Activated CD4-positive, alpha-beta T cell treated with anti-CD3 and anti-CD28 coated beads, Interleukin-2, Interleukin-4, amounts not matched to agents 100 ng/mL and 50 ng/mL, durations not matched to agents 16 hours and 8 hours (primary cell): ENCODE measurements at places on chromosomes 3 and 15.

DNA sequence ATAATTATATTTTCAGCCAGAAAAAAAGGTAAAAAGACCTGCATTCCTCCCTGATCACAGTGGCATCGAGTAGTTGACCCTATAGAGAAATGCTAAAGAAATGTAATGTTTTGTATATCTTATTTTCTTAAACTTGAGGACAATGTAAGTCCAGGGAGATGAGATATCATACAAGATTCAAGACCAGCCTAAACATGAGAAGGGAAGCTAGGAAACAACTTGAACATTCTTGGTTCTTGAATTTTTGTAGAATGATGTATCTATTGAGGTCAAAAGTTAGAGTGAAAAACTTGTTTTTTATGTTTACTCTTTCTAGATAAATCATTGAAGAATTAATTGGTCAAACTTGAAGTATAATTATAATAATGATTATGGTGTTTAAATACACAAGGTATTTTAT is 497.7 kb upstream of the TBL1XR1 start:
- DNase-seq, result no peak

GRCh38 chr15:44999105-44999504 is 23.9 kb upstream of the SORD start:
- DNase-seq, result no peak

DNA sequence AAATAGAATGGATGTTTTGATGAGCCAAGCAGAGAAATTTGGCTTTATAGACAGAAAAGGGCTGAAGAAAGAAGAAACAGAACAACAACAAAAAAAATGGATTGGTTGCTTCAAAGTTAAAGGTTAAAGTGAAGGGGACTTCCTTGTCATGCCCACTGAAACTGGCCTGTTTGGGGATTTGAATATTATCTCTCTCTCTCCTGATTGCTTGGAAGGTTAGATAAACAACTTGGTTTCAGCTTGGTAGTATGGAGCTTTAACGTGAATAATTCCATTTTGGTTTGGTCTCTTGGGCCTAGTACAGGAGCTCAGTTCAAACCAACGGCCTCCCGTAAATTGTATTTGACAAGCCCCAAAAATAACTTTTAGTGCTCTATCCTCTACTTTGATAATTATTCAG is 70.8 kb upstream of the MBNL1 start:
- peak; percentile 42 for DNase-seq

GRCh38 chr3:41653571-41654239 is 308.2 kb downstream of the ULK4 start:
- no peak for DNase-seq

- DNase-seq, result no peak
Observed at GRCh38 chr3:58627570-58627885, 39.0 kb downstream of the FAM3D start.

DNA sequence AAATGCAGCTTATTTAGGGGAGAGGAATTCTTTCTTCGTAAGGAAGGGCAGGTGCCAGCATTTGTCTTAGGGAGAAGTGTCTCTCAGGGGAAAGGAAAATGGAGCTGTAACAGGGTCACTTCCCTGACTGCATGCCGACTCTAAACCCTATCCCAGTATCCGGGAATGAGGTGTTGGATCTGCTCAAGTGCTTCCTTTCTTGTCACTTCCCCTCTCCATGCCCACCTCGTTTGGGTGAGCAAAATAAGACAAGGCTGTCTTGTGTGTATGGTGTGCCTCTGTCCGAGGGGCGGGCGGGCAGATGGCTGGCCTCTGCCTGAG is 230.1 kb upstream of the TPM1 start:
- DNase-seq, result no peak

DNA sequence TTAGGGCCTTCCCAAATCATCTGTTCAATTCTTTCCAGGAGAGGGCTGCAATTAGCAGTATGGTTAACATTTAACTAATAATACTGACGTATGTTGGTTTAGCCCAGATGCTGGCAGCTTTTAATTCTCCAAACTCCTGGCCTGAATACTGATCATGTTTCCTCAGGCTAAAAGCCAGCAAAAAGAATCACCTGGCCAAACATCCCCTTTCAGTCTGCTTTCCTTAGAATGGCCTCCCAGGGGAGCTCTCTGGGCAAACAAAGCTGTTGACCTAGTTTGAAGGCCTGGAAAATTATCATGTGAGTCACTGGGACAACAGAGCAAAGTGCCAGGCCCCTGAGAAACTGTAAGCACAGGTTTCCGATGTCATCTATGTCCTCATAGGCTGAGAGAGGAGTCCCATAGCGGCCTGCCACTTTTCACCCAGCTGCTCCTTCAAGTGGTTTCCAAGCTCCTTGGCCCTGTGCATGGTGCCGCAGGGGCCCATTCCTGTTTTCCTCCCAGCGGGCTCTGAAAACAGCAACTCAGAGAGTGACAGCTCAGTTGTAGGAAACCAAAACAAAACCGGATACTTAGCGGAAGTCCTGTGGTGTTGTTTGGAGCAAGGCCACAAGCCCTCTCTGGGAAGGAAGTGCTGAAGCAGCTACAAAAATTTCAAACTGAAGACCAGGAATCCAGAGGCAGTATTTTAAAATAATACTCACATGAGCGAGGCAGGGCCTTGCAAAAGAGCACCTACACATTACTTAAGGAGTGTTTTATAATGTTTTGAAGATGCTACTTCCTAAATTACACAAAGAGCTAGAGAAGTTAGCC is 36.5 kb upstream of the RAB11A start:
- peak; percentile 72 for DNase-seq
